ENCODE measurements at places on chromosomes 12 and 14.

DNA sequence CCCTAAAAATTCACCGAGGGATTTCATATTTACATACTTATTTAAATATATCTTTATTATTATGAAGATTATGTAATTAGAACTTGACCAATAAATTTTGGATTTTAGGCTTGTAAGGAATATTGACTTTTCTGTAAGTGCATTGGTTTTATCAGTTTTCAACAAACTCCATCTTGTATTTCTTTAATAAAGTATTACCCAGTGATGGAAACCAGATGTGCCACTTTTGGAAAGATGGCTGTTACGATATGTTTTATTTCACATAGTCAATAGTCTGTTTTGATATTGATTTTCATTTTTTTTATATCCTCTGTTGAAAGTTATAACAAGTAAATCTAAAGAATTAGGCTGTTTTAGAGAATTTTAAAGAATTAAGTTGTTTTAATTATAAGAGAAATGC lies 1.8 kb downstream of the MON2 start:
- DNase-seq: no peak

GRCh38 chr14:75260025-75260763 lies 18.4 kb upstream of the FOS start:
- no peak for DNase-seq

DNA sequence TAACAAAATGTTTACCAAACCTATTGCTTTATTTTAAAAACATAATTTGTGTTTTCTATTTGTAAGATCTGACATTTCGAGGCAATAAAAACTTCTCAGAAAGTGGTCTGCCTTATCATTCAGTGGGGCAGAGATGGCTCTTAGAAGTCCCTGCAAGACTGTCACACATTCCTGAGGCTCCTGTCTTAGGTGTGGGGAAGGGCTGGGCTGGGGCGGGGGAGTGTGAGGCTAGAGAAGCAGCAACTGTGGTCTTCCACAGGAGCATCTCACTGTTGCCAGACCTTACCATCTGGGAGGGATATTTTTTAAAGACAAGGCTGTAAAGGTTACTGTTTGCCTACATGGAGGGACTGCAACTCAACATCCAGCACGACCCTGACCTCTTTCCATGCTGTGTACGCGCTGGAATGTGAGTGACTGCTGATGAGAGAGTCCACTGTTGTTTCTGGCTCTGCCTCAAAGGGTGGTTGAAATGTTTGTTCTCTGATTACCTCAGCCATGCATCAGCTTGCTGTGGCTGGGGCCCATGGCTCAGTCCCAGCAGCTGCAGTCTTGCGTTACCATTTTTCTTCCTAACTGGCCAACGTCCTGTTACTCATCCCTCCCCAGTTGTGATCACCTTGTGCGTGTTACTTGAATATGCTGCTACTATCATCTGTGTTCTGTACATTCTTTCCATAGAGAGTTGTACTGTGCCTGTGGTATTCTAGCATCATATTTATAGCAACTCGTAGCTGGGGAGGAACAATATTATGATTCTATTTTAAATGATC lies 12.4 kb downstream of the ERG28 start:
- peak; percentile 81 for DNase-seq

DNA sequence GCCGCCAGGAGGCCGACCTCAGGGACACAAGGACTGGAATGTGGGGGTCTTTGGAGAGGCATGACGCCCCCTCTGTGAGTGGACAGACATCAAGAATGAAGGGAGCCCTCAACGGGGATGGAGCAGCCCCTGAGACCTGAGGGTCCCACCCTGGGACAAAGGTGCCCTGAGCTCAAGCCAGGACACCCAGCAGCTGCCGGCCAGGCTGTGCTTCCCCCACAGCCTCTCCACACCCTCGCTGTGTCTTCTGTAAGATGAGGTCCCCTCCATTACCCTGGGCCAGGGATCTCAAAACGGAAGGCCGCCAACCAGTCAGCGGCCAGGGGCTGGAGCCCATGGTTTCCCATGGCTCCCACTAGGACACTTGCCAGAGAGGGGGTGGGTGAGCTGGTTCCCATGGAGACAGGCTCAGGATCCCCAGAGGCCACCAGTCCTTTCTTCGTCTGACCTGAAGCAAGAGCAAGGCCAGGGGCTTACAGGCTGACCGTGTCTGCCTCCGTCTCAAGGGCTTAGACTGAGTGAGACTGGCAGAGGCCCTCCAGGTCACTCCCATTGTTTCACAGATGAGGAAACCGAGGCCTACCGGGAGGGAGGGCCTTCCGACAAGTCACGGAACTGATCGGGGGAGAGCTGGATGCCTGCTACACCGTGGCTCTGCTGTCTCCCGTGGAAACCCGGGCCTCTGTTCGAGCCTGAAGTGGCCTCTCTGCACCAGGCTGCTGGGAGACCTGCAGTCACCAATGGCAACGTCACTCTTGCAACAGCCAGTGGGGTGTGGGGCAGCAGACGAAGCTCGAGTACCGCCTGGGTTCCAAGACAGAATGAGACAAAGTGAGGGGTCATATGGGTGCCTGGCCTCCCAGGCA lies 91.7 kb upstream of the DIO3 start:
- DNase-seq: no peak

GRCh38 chr14:52355016-52355431 lies 40.9 kb downstream of the PTGER2 start:
- no peak for DNase-seq

- DNase-seq: no peak
Observed at GRCh38 chr14:68160779-68161546, 341.4 kb downstream of the RAD51B start.

GRCh38 chr14:105487986-105488777 lies 1.5 kb downstream of the CRIP1 start:
- no peak for DNase-seq

DNA sequence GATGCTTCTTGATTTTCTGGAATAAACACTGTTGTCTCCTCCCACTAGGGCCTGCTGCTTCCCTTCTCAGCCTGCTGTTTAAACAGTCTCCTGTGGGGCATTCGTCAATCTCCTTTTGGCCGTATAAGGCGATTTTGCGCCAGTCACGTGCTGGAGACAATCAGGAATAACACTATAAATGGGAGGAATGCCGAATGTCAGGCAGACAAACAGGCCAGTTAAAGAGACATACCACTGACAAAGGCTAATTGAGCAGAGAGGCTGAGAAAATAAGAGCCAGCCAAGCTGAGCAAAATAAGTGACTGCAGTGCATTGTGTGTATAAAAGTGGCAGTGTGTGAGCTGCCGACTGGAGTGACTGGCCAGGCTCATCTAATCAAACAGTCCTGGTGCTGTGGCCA lies 23.3 kb downstream of the DMAC2L start:
- DNase-seq: peak; percentile 56

GRCh38 chr14:71762575-71762974 lies 169.7 kb upstream of the RGS6 start:
- DNase-seq: no peak

- DNase-seq: no peak
Observed at GRCh38 chr14:68785534-68786490, 7.1 kb downstream of the ZFP36L1 start.

DNA sequence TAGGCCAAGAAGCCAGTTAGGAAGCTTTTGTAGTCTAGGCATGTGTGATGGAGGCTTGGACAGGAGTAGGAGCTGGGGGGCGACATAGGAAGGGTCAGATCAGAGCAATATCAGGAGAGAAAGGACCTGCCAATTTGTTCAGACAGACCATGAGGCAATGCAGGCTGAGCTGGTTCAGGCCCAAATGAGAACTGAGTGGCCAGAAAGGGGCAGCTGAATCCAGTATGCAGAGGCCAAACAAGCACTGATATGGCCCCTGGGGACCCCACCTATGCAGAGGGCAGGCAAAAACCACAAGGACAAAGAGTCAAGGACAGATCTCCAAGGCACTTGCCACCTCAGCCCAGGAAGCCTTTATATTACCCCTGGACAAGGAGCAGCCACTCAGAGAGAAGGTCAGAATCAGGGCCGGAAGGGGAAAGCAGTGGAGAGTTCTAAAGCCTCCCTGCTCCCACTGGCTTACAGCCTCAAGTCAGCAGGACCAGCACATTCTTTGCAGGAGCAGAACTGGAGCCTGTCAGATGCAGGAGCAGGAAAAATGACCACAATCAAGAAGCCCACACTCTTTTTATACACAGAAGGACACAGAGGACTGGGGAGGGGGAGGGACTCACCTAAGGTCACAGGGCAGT lies 37.2 kb downstream of the CLMN start:
- no peak for DNase-seq

GRCh38 chr12:88856201-88856600 lies 275.9 kb upstream of the KITLG start:
- no peak for DNase-seq

- no peak for DNase-seq
Observed at GRCh38 chr12:863285-863684, 86.2 kb downstream of the RAD52 start.

- DNase-seq: no peak
Observed at GRCh38 chr12:17918013-17918412, 172.0 kb downstream of the RERGL start.

- DNase-seq: no peak
Observed at GRCh38 chr14:34199585-34199984, 248.7 kb upstream of the EGLN3 start.

DNA sequence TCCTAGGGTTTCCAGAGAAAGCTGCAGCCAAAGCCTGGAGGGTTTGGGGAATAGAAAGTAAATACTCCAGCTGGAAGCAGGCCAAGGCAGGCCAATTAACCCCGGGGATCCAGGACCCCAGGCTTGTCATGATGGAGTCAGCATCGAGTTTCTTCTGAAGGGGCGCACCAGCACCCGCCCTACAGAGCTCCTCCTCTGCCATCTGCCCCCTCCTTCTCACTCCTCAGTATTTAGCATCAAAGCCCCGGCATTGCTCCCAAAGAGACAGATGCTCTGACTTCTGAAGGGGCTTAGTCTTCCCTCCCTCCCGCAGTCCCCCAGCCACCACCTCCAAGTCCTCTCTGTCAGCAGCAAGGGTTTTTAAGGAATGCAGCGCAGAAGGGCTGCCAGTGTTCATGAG lies 285.1 kb upstream of the NOS1 start:
- no peak for DNase-seq

DNA sequence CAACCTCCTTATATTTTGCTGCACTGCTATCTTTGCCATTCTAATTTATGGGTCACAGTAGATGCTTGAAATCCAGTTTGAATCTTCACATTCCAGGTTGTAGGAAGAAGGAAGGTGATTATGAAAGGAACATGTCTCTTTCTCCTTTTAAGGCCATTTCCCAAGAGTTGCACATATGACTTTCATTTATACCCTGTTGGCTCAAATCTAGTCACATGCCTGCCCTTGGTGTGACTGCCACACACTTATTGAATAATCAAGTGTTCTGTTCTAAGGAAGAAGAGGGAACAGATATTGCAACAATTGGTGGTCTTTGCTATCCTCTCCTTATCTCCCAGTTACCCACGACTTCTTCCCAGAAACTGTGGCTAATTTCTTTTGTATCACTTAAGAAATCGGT lies 404.3 kb downstream of the TMEM117 start:
- DNase-seq: no peak

- no peak for DNase-seq
Observed at GRCh38 chr14:54549862-54550261, 17.1 kb upstream of the SAMD4A start.

- DNase-seq: no peak
Observed at GRCh38 chr12:50453872-50454271, 50.9 kb upstream of the DIP2B start.

DNA sequence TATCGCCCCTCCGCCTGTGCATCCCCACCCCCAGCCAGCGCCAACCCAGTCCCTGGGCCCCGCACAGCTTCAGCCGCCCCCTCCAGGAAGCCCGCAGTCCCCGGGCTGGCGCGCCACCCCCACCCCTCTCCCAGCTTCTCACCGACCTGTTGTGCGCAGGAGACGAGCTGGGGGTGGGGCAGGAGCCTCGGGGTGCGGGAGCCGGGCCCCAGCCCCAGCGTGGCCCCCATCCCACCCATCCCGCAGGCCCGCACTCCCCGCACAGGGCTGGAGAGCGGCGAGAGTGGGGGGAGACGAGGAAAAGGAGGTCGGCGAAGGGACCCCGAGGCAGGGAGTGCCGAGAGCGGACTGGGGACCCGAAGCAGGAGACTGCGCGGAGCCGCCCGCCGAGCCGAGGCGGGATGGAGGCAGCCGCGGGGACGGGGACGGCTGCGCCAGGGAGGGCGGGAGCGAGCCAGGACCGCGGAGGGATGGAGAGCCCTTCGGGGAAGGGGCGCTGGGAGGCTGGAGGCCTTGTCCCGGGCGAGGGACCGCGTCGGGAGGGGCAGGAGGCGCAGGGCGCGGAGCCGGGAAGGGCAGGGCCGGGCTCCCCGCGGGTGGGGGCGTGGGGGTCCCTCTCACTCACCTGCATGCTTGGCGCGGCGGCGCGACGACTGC lies 498 bp downstream of the PIANP start:
- DNase-seq: no peak

DNA sequence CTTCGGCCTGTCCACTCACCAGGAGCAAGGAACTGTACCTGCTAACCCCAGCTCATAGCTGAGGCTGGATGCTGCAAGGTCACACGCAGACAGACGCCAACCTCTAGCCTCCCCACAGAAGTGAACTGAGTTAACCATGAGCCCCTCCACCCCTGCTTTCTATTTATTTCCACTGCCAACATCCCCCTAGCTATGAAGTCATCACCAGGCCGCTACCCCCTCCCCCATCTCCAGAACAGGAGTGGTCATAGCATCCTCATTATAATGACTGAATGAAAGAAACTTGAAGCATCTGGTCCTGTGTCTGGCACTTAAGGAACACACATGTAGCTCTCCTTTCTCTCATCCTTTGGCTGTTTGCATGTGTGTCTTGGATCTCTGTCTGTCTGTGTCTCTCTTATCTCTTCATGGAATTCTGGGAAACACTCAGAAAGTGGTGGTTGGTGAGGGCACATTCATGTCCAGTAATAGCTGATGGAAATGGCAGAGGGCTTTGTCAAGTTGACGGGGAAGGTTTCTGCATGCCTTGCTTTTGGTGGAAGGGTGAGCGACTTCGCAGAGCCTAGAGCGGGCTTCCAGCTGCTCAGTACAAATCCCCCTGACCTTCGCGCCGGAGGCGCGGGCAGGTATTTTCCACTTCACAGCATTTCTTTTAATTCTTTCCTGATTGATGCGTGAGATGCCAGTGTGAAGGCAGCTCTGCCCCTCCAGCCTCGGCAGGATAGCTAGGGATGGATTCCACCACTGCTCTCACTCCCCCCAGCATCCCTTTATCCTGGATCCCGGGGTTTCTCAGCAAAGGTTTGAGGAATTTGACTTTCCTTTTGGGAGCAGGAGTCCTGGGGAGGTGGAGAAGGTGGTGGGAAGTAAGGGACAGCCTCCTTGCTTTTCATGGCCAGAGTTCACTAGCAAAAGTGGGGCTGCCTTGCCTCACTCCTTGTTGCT lies 198.2 kb downstream of the CHST11 start:
- DNase-seq: no peak

Data from SHP77 treated with DMSO at 0.1 percent for 48 hours (cell line).